Globus pallidus (tissue), 1 donor: ENCODE measurements at places on chromosomes 7 and 10.
A peak's percentile ranks its signal among the peaks of the same experiment; 100 is the strongest.

- no peak for DNase-seq
Measured at GRCh38 chr10:118504467-118505205, 90.8 kb downstream of the PRLHR start.

GRCh38 chr7:142329062-142329790, 71.4 kb upstream of the PRSS58 start:
- DNase-seq: no peak

- no peak for DNase-seq
Measured at GRCh38 chr7:130423501-130424037, 17.2 kb downstream of the CEP41 start.

DNA sequence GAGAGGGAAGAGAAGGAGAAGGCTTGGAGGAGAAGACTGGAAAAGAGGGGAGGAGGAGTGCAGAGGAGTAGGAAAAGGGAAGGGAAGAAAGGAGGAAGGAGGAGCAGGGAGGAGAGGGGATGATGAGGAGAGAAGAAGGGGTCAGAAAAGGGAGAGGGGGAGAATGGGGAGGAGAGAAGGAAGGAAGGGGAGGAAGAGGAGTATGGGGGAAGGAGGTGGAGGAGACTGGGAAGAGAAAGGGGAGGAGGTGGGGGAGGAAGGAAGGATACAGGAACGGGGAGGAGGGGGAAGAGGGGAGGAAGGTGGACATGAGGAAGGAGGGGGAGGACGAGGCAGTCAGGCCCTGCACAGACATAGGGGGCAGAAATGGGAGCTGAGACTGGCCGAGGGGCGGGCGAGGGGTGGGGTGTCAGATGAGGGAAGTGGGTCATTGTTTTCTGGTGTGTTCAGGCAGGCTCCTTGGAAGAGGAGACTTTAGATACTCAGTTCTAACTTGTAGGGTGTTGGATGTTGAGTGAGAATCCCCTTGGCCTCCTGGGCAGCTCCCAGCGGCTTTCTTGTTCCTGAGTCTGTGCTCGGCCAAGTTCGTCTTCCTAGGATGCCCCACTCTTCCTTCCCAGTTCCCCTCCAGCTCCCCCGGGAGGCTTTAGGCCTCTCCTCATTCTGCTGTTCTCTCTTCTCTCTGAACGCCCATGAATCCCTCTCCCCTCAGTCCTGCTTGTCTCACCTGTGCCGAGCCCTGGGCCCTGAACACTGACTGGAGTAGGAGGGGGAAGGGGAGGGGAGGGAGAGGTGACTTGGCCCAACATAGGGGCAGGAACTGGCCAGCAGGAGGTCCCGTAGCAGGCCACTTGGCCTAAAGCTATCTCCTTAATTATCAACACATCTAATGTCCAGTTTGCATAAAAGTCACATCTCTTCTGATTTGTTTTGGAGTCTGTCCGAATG, 12.8 kb upstream of the CRHR2 start:
- DNase-seq: no peak

GRCh38 chr7:12685550-12685949, 1.9 kb upstream of the ARL4A start:
- DNase-seq: peak; percentile 54

DNA sequence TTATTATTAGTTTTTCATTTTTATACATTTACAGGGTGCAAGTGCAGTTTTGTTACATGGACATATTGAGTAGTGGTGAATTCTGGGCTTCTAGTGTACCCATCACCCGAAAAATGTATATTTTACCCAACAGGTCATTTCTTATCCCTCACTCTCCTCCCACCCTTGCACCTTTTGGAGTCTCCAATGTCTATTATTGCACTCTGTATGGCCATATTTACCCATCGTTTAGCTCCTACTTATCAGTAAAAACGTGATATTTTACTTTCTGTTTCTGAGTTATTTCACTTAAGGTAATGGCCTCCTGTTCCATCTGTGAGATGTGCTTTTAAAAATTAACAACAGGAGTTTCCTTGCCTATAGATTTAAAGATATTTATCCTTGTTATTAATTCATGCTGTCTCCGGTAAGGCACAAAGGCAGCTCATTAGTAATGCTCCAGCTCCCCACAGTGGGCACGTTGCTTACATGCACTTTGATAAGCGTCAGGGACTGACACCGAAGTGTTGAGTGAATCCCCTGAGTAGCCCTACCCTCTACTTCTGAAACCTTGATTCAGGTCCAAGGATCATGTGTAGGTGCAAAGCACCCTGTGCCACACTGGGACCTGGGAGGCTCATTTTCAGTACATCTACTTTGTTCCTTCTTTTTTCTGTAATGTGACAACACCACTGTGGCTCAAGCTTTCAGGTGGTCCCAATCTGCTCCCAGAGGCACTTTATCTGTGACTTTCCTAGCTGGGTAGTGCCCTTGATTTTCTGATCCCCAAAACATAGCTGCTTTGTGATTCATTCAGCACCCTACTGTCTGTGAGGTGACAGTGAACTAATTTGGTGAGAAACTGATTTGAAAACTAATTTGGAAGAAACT, 27.3 kb downstream of the HYAL4 start:
- DNase-seq: peak; percentile 26

DNA sequence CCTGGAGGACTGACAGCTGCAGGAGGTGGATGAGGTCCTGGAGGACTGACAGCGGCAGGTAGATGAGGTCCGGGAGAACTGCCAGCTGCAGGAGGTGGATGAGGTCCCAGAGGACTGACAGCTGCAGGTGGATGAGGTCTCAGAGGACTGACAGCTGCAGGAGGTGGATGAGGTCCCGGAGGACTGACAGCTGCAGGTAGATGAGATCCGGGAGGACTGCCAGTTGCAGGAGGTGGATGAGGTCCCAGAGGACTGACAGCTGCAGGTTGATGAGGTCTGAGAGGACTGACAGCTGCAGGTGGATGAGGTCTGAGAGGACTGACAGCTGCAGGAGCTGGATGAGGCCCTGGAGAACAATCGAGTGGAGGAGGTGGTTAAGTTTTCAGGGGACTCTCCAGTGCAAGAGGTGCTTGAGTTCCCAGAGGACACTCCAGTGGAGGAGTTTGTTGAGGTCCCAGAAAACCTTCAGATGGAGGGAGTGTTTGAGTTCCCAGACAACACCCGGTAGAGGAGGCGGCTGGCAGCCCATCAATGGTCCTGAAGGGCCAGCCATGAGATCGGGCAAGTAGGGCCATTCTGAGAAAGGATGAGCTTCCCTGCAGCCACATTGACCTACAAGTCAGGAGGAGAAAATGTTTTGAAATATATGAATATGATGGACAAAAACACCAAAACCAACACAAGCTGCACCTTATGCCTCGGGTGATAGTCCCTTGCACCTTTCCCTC, 4.7 kb upstream of the EIF5AL1 start:
- DNase-seq: no peak
